Natural killer cell (primary cell): ENCODE measurements at places on chromosomes 2 and 18. TPM values are rescaled to one million over a fixed set of nuclear protein-coding genes. Genes with fewer than 3 reads are reported as not detected.

ING5 gene
- 34.7 TPM for total RNA-seq

SCYGR4 gene
- not detected for total RNA-seq

RBKS gene
- total RNA-seq, result 11.5 TPM

RUFY4 gene
- 1.8 TPM for total RNA-seq

TEKT4 gene
- total RNA-seq, result not detected

SERPINB13 gene
- not detected for total RNA-seq

HOXD13 gene
- not detected for total RNA-seq

TSPYL6 gene
- not detected for total RNA-seq

DAW1 gene
- total RNA-seq, result not detected

SKOR2 gene
- not detected for total RNA-seq
